ENCODE measurements at places on chromosomes 16 and 17. TPM values are rescaled to one million over a fixed set of nuclear protein-coding genes. Genes with fewer than 3 reads are reported as not detected.

DNA sequence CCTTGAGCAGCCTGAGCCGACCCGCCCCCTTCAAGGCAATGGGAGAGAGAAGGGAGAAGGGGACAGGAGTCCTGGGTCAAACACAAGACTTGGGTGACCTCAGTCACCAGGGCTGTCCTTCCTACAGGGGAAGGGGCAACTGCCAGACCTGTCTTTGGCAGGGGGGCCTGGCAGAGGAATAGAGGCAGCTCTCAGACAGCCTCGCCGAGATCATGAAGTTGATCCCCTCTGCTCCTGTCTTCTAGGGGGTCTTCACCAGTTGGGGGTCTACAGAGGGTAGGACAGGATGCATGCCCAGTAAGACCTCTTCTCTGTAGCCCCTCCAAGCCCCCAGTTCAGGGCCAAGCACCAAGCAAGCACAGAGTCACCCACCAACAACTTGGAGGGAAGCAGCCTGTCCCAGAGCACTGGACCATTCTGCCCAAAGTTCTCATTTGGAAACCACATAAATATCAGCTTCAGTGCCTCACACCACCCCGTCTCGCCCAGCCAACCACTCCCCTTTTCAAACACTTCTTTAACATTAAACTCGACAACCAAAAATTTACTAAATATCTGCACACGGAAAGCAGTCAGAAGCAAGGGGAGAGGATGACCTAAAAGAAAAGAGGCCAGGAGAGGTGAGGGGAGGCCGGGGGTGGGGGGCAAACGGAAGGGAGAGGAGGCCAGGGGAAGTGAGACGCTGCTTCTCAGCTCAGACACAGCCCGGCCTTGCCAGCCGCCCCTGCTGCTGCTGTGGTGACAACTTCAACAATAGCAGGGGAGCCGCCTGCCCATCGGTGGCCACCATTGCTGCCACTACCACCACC lies 7.7 kb downstream of the DOK4 start:
- no peak for DNase-seq

DNA sequence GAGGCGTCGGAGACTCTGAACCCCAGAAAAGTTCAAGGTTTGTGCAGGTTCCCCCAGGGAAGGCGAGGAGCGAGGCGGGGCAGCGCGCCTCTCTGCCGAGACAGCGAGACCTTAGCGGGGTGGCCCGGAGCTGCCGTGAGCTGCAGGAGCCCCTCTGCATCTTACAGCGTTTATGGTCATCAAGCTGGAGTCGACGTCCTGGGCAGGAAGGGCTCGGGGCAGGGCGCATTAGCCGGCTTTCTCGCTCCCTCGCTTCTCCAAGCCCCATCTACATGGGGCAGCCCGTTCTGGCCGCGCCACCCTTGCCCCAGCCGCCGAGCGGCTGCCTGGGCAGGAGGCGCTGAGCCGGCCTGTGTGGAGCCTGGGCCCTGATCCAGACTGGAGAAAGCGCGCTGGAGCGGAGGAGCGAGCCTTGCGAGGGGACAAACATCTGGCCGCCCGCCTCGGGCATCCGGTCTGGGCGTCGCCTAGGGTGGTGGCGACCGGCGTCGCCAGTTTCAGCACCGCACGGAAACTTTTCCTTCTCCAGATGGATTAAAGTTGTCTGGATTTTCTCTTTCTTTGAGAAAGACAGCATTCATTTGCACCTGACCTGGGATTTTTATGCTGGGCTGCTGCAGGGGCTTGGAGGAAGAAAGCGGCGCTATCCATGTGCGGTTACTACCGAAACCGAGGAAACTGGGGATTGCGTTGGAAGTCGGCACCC lies 750 bp downstream of the TMEM132E start:
- no peak for DNase-seq

DNA sequence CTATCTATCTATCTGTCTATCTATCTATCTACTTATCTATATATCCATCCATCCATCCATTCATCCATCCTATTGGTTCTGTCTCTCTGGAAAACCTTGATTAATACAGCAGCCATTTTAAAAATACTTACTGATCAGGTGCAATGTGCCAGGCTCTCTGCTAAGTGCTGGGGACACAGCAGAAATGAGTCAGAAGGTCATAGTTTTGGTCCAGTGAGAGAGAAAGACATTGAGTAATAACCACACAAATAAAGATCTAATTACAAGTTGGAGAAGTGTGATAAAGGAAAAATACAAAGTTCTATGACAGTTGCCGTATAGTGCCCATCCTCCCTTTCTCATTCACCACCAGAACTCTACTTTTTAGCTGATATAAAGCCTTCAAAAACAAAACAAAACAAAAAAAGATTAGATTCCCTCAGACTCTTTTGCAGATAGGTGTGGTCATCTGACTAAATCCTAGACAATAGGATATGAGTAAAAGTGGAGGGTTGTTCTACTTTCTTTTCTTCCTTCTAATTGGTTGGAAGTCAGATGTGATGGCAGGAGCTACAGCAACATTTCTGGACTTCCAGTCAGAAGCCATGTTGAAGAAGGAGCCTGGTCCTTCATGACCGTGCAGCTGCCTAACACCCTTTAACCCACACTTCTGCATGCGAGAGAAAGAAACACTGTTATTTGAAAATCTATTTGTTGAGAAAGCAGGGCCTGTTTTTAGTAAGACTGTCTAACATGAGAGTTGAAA lies 72.0 kb upstream of the TOX3 start:
- DNase-seq, result no peak

DNA sequence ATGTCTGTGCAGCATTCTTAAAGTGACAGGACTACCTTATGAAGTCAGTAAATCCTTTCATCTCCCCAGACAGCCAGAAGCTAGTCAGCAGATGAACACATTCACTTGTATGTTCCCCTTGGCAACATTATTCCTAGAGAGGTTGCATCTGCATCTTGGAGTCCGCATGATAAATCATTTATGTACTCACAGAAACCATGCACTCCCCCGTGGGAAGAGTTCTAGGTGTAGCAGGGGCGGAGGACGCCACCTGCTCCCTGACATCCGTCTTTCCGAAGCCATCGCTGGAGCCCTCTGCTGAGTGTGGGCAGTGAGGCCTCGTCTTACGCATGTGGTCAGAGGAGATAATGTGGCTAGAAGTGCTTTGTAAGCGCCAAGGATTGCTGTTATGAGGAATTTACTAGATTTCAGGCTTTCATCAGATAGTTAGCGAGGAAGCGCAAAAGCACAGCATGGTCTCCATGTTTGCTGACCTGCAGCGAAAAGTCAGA lies 144.5 kb downstream of the RPTOR start:
- no peak for DNase-seq

DNA sequence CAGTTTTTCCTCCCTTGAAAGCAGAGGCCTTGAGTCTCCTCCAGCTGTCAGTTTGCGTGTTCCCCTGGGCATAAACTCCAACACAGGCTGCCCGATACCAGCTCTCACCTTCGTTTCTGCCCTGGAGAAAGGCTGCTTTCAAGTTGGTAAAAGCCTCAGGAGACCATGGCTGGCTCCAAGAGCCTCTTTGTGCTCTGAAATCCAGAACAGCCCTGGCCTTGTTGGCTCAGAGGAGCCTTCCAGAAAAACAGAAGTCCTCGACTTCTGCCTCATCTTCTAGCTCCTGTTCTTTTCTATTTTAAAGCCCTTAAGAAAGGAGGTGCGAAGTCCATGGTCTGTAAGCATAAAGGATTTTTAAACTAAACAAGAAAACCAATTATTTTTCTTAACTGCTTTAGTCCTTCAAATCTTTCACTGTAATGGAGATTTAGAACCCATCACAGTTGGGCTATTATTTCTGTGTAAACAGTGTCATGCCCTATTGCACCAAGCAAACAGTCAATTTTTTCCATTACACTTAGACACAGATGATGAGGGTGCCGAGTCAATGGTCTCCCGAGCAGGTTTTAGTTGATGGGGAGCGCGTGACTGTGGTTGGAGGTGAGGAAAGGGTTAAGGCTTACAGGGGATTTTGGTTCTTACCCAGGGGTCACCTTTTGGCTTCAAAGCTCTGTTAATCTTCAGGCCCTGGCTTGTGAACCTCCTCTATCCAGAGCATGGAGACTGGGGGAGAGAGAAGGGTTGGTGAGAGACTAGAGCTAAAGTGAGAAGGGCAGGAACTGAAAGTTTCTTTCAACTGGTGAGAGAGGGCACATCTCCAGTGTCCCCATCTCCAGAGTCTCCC lies 212.8 kb downstream of the MSI2 start:
- DNase-seq, result no peak

DNA sequence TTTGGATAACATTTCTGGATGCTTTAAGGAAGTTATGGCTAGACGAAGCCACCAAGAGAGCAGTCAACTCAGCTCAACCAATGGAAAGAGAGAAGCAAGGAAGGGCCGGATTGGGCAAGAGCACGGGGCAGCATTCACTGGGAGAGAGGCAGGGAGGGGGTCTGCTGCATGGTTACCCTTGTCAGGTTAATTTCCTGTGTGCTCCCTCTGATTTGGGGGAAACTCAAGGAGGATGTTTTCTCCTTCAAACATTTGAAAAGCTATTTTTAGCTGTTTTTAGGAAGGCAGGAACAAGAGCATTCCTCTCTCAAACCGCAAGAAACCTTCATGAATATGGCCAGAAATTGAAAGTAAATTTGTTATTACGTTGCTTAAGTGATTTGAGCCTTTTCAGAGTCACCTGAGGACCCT lies 118.5 kb upstream of the ZFHX3 start:
- no peak for DNase-seq

- no peak for DNase-seq
These were observed 80.0 kb downstream of the KCNJ18 start for GRCh38 chr17:21772321-21772720.

GRCh38 chr17:78048346-78049292 lies 79.9 kb downstream of the TMC6 start:
- DNase-seq, result no peak

GRCh38 chr17:60090417-60090816 lies 11.7 kb upstream of the HEATR6 start:
- DNase-seq, result no peak

DNA sequence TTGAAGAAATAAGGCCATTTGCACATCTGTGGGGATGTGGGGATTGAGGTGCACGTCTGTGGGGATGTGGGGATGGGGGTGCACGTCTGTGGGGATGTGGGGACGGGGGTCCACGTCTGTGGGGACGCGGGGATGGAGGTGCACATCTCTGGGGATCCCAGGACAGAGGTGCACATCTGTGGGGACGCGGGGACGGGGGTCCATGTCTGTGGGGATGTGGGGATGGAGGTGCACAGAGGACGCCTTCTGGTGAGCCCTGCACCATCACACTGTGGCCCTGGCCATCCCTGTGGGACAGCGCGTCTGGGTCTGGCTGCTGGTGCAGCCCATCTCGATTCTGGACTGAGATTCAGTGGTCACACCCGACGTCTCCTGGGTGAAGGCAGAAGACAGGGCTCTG lies 161.4 kb downstream of the LAT start:
- no peak for DNase-seq

- no peak for DNase-seq
These were observed 22.9 kb upstream of the CORO6 start for GRCh38 chr17:29645515-29646051.

DNA sequence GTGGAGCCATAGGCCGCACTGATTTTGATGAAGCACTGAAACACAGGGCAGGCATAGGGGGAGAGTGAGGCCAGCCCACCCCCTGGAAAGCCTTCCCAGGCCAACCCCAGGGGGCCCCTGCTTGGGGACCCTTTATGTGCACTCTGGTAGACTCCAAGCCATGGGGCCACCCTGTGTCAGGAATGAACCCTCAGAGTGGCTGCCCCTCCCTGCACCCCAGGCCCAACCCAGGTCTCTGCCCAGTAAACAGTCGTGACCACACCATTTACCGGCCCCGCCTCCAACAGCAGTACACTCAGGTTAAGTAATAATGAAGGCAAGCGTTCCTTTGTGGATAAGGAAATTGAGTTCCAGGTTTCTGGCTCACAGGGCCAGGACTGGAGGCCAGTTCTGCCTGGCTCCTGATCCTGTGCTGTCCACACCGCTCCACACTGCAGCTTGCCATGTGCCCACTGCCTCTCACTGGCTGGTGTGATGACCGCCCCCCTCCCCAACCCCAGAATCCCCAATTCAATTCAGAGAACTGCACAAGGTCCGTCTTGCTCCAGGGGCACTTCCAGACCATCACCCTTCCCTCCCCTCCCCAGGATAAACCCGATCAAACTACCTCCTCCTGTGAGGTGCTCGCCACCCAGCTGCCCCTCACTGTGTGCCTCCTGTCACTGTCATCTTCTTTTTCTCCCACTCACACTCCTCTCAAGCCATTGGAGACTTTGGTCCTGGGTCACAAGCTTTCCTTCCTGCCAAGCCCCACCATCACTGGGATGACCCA lies 13.6 kb downstream of the PIMREG start:
- DNase-seq, result no peak

DNA sequence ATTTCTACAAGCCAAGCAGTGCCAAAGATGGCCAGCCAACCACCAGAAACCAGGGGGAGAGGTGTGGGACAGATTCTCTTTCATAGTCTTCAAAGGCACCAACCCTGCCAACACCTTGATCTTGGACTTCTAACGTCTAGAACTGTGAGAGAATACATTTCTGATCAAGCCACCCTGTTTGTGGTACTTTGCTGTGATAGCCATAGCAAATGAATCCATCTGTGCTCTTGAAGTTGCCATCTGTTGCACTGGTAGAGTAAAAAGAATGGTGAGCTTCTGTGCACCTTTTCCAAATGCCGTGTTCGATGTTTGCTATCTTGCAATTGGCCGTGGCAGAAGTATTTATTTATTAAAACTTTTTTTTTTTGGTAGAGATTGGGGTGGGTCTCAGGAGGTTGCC lies 16.7 kb upstream of the ADGRG1 start:
- no peak for DNase-seq

- DNase-seq, result no peak
These were observed 55.3 kb downstream of the PIGL start for GRCh38 chr17:16272111-16272840.

The ALOX15B gene
- not detected for total RNA-seq

DNA sequence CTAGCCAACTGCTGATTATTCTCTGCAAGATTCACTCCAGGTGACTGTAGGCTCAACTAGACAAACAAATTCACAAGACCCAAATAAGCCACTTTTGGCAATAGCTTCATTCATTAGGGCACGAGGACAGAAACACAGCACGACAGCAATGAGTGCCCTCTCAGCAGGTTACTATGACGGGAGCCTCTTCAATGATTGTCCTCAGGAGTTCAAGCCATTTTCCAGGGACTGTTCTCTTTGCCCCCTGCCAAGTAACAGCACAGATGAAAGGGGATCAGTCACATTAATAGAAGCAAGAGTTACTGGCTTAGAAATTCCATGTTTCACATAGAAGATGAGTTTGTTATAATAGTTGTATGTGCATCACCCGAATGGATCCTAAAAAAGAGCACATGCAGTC lies 712.2 kb downstream of the CDH8 start:
- DNase-seq, result no peak

DNA sequence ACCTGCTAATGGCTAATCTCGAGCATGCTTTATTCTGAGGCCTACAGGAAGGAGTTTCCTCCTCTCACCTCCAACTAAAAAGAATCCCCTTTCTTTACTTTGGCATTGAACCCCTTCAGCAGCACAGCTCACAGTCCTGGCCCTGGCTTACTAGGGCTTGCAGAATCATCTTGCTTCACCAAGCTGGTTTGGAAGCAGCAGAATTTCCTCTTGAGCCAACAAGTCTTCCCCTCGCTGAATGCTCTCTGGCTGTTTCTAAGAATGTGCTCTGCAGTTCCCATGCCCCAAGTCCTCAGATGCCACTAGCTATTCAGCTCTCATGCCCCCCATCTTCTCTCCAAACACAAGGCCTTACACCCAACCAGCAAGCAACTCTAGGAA lies 271.2 kb downstream of the NTN1 start:
- no peak for DNase-seq

The CFAP97D1 gene
- not detected for total RNA-seq

The TMUB2 gene
- 32.3 TPM for total RNA-seq

The ADAM11 gene
- 0.10 TPM for total RNA-seq

GRCh38 chr17:83185023-83186002 lies 105.9 kb downstream of the METRNL start:
- no peak for DNase-seq

- no peak for DNase-seq
These were observed 136.5 kb downstream of the CMIP start for GRCh38 chr16:81581107-81581506.
